ENCODE measurements at places on chromosomes 6 and 20.

DNA sequence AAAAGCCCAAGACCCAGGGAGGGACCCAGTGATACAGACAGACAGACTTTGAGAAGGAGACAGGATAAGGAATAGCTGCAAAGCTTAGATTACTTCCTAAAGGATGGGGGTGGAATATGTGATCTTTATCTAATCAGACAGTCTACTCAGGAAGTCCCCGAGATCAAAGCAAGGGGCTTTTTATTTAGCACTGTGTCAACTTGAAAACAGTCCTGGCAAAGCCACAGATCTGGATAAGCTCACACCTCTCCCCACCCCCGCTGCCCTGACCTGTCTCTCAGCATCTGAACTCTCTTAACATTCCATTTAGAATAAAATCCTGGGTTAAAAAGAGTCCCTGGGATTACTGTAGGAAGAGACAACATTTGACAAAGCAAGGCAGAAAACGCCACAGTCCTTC lies 101.5 kb downstream of the ISM1 start:
- DNase-seq = no peak

GRCh38 chr6:90285042-90285481 lies 11.6 kb downstream of the BACH2 start:
- no peak for DNase-seq

DNA sequence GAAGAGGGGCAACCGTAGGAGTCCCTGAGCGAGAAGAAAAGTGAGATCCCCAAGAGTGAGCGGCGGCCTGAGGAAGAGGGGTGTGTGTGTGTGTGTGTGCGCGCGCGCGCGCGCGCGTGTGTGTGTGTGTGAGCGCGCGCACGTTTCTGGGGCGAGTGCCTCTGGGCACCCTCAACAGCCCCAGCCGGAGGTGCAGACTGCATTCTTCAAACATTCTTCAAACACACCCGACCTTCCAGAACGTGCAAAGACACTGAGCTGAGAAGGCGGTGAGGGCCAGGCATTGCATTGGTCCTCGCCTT lies 76.2 kb upstream of the FOXP4 start:
- DNase-seq = peak; percentile 37

DNA sequence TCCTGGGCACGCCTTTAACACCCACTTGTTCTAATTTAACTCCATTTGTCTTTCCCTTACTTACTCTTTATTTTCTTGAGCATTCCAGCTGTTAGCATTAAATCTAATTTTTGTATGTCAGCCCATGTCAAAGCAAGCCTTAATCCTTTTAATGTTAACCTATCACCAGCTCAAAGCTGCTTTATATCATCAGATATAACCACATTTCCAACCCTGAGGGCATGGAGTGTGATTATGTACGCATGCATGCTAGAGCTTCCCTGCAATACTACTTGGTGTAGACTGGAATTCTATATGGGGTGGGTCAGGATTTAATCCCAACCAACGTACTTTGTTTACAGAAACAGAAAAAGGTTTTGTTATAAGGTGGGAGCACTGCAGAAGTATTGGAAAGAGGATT lies 139.4 kb upstream of the HMGN3 start:
- no peak for DNase-seq

GRCh38 chr6:99951016-99951805 lies 42.8 kb downstream of the MCHR2 start:
- no peak for DNase-seq

DNA sequence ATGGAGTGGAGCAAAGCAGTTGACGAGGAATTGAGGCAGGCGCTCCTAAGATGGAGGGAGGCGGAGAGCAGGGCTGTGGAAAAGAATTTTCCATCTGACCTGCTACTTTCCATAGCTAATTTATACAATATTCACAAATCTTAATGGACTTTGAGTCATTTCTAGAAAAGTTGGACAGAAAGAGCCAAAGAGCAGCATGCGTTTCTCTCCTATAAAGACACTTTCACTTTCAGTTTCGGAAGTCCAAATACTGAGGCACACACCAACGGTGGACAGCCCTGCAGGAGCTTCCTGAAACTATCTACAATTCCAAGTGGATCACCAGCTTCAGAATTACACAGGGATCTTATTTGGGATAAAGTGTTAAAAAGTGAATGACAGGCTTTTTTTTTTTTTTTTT lies 43.5 kb downstream of the PANK2 start:
- DNase-seq = no peak

GRCh38 chr6:45653117-45653883 lies 275.6 kb upstream of the SUPT3H start:
- no peak for DNase-seq

DNA sequence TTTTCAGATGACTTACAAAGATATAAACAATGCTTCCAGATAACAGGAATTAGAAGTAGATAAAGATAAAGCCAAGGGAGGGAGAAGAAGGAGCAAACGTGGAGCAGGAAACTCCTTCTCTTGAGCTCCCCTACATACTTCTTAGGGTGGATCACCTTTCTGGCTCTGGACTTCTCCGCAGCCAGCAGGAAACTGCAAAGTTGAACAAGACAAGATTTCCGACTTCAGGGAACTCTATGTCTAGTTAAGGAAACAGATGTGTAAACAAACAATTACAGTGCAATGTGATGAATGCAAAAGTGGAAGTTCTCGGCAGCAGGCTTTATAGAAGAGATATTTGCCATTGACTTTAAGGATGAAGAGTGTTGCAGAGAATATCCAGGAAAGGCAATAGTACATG lies 134.0 kb upstream of the MARCKS start:
- no peak for DNase-seq

All from T-helper 2 cell (primary cell).